ENCODE measurements at places on chromosomes 2 and 18.
A peak's percentile ranks its signal among the peaks of the same experiment; 100 is the strongest.

DNA sequence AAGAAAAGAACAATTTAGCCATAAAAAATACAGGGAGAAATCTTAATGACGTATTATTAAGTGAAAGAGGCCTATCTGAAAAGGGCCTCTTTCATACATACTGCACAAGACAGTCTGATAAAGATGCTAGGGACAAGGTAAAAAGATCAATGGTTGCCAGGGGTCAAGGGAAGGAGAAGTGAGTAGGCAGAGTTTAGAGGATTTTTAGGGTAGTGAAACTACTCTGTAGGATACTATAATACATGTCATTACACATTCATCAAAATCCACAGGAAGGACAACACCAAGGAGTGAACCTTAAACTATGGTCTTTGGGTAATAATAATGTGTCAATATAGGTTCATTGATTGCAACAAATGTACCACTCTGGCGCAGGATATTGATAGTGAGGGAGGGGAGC lies 289.3 kb downstream of the FSIP2 start:
- DNase-seq: no peak

- DNase-seq: no peak
These were observed 469.4 kb downstream of the IRS1 start for GRCh38 chr2:226330206-226330605.

- DNase-seq: no peak
These were observed 129.6 kb downstream of the MREG start for GRCh38 chr2:215883799-215884198.

- no peak for DNase-seq
These were observed 107.6 kb upstream of the MSH2 start for GRCh38 chr2:47295131-47295980.

GRCh38 chr2:101717071-101717845 lies 19.8 kb downstream of the MAP4K4 start:
- no peak for DNase-seq

- no peak for DNase-seq
These were observed 18.1 kb upstream of the MAPRE3 start for GRCh38 chr2:26952374-26952773.

GRCh38 chr2:128626760-128627511 lies 308.3 kb upstream of the HS6ST1 start:
- peak; percentile 94 for DNase-seq

GRCh38 chr2:213227458-213227857 lies 56.8 kb upstream of the SPAG16 start:
- DNase-seq: no peak

DNA sequence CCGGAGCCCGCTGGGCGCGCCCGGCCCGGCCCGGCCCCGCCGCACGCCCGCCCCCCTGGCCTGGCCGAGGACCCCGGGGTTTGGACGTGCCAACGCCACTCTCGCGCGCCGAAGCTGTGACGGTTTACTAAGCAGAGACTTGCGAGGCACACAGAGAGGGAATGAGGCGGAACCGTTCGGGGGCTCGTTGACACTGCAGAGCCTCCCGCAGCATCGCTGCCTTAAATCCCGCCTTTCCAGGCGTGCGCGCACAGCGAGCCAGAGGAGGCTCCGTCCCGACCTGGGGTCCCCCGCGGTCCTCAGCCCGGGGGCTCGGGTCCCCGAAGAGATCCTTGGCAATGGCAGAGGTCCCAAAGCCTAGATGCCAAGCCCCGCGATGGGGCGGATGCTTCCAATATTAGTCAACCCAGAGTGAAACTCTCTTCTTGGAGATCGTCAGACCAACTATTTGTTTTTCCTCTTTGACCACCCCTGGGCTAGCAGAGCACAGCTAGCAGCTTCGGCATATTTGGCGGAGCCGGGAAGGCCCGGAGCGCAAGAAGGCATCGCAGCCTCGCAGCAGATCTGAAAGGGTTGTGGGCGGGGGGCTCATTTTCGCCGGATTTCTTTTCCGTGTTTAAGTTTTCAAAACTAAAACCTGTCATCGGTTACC lies at the start of gene ZNF385B:
ZNF385B (minus strand) TSS at position 197 of the 652 bp plus-strand sequence.
- DNase-seq: no peak

GRCh38 chr2:200222791-200223190 lies 83.7 kb upstream of the SPATS2L start:
- DNase-seq: no peak

- no peak for DNase-seq
These were observed 9.2 kb downstream of the UXS1 start for GRCh38 chr2:106184857-106185256.
